CD8-positive, alpha-beta memory T cell (primary cell): ENCODE measurements at places on chromosomes 16 and 17.

DNA sequence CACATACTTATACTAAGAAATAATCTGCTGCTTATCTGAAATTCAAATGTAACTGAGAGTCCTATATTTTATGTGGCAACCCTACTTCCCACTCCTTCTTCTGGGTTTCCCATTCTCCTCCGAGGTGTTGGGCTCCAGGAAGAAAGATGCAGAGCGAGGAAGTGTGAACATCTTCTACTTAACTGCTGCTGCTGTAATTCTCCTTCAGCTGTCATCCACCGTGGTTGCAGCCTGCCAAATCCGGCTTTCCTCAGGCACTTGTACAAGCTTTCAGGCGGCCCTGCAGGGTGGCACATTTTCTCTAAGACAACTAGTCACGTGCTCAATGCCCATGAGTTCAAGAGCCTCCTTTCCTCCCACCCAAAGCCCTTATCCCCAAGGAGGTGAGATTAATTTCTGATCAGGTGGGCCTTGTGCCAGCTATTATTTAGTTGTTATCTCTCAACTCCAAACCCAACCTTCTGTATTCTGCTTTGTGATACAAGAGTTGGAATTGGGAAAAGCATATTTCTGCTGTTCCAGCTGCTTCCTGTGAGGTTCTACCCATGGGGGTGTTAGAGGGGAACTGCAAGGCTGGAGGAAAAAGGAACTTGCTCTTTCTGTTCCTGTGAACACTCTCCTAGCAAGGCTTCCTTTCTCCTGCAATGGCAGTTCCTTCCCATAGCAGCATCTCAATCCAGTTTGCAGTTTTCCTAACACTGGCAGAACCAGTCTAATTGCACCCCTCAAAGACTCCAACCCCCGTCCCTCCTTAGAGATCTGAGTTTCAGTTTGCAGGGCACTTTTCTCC is 67.6 kb upstream of the RBBP6 start:
- no peaks in the 10 kb centered on the region for H3K27me3 ChIP-seq
- H3K4me3 ChIP-seq: no peak overlapping the region
- H3K36me3 ChIP-seq: no peaks in the 10 kb centered on the region
- no peaks in the 10 kb centered on the region for H3K4me1 ChIP-seq
- DNase-seq: no peak

- no peaks in the 10 kb centered on the region for H3K36me3 ChIP-seq
- DNase-seq: no peak
- no peaks in the 10 kb centered on the region for H3K27me3 ChIP-seq
These were observed 33.5 kb upstream of the MON1B start for GRCh38 chr16:77157346-77158058.

DNA sequence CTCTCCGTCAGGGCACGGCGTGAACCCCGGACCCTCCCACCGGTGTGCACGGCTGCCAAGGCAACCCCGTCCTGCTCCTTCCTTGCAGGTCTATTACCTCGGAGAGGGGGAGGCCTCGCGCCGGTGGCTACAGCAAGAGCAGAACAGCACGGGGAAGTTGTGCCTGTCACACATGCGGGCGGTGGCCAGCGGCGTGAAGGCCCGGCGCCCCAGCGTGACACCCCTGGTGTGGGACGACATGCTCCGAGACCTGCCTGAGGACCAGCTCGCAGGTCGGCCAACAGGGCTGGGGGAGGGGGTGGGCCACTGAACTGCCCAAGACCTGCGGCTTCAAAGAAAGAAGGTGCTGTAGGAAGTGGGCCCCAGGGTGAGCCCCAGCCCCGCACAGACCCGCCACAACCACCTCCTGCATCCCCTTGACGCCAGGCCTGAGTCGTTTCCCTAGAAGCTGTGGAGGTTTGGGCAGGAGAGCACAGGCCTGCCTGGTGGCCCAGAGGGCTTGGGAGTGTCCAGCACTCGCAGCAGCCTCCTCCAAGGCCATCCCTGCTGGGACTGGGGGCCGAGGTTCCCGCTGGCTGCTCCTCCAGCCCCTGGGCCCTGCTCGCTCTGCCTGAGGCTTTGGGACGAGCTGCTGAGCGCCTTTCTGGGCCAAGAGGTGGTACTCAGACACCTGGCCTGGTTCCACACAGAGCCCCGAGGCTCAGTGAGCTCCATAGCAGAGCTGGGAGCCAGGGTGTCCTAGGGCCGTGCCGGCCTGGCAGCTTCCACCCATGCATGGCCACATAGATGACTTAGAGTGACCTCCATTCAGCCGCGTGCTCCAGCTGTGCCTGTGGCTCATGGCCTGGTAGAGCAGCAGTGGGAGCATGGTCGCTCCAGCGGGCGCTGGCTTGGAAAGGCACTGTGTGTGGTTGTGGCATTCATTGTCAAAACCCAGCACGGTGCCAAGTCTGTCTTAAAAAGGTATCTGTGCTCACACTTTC is 14.7 kb downstream of the CYBC1 start:
- no peaks in the 10 kb centered on the region for H3K27me3 ChIP-seq
- no peak for DNase-seq
- no peak overlapping the region for H3K27ac ChIP-seq
- H3K4me3 ChIP-seq: no peak overlapping the region

GRCh38 chr16:27310576-27311447 is 3.0 kb upstream of the IL4R start:
- H3K27ac ChIP-seq: no peak overlapping the region
- peaks cover 20% of the 10 kb centered on the region for H3K4me1 ChIP-seq
- DNase-seq: no peak
- no peaks in the 10 kb centered on the region for H3K27me3 ChIP-seq

- no peak overlapping the region for H3K27ac ChIP-seq
- H3K4me1 ChIP-seq: no peaks in the 10 kb centered on the region
- DNase-seq: no peak
- H3K27me3 ChIP-seq: peaks cover 7% of the 10 kb centered on the region
- no peak overlapping the region for H3K4me3 ChIP-seq
These were observed 158.3 kb downstream of the NTN1 start for GRCh38 chr17:9179602-9180001.

GRCh38 chr16:1614456-1615102 is 2.4 kb downstream of the CRAMP1 start:
- peaks cover 16% of the 10 kb centered on the region for H3K36me3 ChIP-seq
- peaks cover 6% of the 10 kb centered on the region for H3K27me3 ChIP-seq
- peaks cover 32% of the 10 kb centered on the region for H3K4me1 ChIP-seq
- peak overlapping the region; percentile 42 for H3K4me3 ChIP-seq
- H3K27ac ChIP-seq: no peak overlapping the region

DNA sequence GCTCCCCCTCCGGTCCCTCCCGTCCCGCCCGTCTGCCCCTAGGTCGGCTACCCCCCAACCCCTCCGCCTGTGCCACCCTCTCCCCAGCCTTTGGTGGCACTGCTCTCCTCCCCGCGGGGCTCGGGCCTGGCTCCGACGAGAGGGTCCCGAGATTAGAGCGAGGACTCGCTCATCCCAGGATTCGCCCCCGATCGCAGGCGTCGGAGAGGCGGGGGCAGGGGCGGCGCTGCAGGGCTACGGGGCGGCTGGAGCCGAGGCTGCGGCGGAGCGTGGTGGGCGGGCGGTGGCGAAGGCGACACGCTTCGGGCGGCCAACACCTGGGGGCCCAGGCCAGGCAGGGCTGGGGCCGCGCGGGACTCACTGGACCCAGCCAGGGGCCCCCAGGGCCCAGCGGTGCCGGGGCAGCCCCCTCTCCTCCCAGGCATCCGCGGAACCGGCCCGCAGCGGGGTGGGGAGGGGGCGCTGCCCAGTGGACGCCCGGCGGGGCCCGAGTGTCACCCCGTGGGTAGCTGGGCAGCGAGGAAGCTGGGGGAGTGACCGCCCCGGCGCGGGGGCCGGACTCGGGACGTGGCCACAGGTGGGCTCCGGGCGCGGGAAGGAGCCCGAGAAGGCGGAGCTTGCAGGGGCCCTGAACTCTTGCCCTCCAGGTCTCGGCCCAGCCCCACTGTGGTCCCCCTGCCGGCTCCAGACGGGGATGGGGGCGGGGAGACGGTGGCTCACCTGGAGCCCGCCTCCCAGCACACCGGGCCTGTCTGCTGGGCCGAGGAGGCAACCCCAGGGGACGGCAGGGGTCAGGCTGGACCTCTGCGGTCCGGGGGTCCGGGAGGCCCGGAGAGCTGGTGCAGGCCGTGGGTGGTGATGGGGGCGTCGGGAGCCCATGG is 1.5 kb downstream of the MGAT5B start:
- no peak for DNase-seq
- peaks cover 4% of the 10 kb centered on the region for H3K4me1 ChIP-seq

- H3K27me3 ChIP-seq: no peaks in the 10 kb centered on the region
- no peak for DNase-seq
- H3K4me1 ChIP-seq: peaks cover 7% of the 10 kb centered on the region
- no peak overlapping the region for H3K4me3 ChIP-seq
- H3K36me3 ChIP-seq: peaks cover 13% of the 10 kb centered on the region
These were observed 16.9 kb downstream of the MAP3K3 start for GRCh38 chr17:63639125-63639524.

DNA sequence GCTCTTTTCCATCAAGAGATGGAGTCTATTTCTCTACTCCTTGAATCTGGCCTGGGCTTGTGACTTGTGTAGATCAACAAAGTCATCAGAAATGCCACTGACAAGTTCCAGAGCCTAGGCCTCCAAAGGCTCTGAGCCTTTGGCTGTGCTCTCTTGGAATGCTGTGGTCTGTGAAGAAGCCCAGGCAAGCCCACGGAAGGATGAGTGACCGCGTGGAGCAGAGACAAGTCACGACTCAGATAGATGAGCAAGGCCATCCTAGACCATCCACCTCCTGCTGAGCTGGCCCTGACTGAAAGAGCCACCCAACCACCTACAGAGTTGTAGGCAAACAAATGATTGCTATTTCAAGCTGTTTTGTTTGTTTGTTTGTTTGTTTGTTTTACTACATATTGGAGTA is 11.6 kb upstream of the ICAM2 start:
- no peak overlapping the region for H3K4me3 ChIP-seq
- no peak for DNase-seq
- H3K4me1 ChIP-seq: peaks cover 8% of the 10 kb centered on the region
- no peaks in the 10 kb centered on the region for H3K36me3 ChIP-seq

DNA sequence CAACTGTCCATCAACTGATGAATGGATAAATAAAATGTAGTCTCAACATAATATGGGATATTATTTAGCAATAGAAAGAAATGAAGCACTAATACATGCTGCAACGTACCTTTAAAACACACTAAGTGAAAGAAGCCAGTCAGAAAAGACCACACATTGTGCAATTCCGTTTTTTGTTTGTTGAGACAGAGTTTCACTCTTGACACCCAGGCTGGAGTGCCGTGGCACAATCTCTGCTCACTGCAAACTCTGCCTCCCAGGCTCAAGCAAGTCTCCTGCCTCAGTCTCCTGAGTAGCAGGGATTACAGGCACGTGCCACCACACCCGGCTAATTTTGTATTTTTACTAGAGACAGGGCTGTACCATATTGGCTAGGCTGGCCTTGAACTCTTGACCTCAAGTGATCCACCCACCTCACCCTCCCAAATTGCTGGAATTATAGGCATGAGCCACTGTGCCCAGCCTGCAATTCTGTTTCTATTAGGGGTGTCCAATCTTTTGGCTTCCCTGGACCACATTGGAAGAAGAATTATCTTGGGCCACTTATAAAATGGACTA is 40.1 kb downstream of the SCNN1B start:
- H3K4me1 ChIP-seq: no peaks in the 10 kb centered on the region
- H3K36me3 ChIP-seq: no peaks in the 10 kb centered on the region
- no peak overlapping the region for H3K4me3 ChIP-seq
- no peaks in the 10 kb centered on the region for H3K27me3 ChIP-seq

- H3K27ac ChIP-seq: no peak overlapping the region
- no peak for DNase-seq
- no peaks in the 10 kb centered on the region for H3K4me1 ChIP-seq
- no peak overlapping the region for H3K4me3 ChIP-seq
- H3K36me3 ChIP-seq: no peaks in the 10 kb centered on the region
These were observed 197.1 kb downstream of the SHISA9 start for GRCh38 chr16:13098536-13098935.

DNA sequence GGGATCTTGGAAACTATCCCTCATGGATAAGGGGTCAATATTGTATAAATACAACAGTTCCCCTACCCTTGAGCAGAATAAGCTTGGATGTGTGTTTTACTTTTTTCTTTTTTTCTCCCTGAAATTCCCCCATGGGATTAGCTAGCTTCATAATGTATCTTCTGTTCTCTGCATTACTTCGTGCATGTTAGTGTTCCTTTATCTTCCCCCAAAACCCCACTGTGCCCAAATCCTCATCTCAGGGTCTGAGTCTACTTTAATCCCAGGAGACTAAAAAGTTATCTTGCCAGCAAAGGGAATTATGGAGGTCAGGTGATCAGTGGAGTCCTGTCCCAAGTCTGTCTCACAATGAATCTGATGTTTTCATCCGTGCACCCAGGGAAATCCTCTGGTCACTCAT is 217.5 kb upstream of the CNTNAP4 start:
- no peaks in the 10 kb centered on the region for H3K27me3 ChIP-seq
- no peak for DNase-seq
- no peaks in the 10 kb centered on the region for H3K36me3 ChIP-seq
- no peak overlapping the region for H3K27ac ChIP-seq
